ENCODE measurements at places on chromosomes 1 and 21. TPM values are rescaled to one million over a fixed set of nuclear protein-coding genes. Genes with fewer than 3 reads are reported as not detected.

GRCh38 chr1:38613996-38614395 lies 245.6 kb downstream of the RRAGC start:
- H3K36me3 ChIP-seq: no peaks in the 10 kb centered on the region
- no peaks in the 10 kb centered on the region for H3K27me3 ChIP-seq
- H3K27ac ChIP-seq: no peak overlapping the region
- peaks cover 11% of the 10 kb centered on the region for H3K4me1 ChIP-seq
- DNase-seq: peak; percentile 3

GRCh38 chr1:159775716-159776115 lies 5.0 kb upstream of the DUSP23 start:
- no peaks in the 10 kb centered on the region for H3K36me3 ChIP-seq
- DNase-seq: peak; percentile 47
- no peak overlapping the region for H3K4me3 ChIP-seq

DNA sequence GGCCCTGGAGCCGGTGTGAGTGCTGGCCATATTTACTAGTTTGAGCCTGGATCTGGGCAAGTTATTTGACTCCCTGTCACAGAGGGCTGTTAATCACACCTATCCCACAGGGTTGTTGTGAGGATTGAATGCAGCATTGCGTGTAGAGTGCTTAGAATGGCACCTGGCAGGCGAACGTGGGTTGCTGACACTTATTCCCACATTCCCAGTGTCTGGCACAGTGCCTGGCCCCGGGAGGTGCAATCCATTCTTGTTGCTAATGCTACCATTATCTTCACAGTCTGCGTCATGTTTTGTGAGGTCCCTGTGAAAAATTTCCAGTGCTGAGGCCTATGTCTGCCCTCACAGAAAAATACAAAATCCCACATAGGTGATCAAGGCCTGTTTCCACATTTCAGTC lies 66.1 kb downstream of the CD2 start:
- H3K27me3 ChIP-seq: no peaks in the 10 kb centered on the region
- H3K4me1 ChIP-seq: peaks cover 6% of the 10 kb centered on the region
- no peaks in the 10 kb centered on the region for H3K36me3 ChIP-seq
- H3K4me3 ChIP-seq: no peak overlapping the region

- no peaks in the 10 kb centered on the region for H3K27me3 ChIP-seq
- DNase-seq: no peak
- no peaks in the 10 kb centered on the region for H3K36me3 ChIP-seq
- H3K4me3 ChIP-seq: no peak overlapping the region
- no peak overlapping the region for H3K27ac ChIP-seq
Measured at GRCh38 chr1:2641381-2642130, 8.7 kb upstream of the MMEL1 start.

NTMT2 gene
- total RNA-seq: not detected
